ENCODE measurements at places on chromosomes 7 and 10.

GRCh38 chr10:14092799-14093198 is 237.9 kb downstream of the FRMD4A start:
- no peak for DNase-seq

DNA sequence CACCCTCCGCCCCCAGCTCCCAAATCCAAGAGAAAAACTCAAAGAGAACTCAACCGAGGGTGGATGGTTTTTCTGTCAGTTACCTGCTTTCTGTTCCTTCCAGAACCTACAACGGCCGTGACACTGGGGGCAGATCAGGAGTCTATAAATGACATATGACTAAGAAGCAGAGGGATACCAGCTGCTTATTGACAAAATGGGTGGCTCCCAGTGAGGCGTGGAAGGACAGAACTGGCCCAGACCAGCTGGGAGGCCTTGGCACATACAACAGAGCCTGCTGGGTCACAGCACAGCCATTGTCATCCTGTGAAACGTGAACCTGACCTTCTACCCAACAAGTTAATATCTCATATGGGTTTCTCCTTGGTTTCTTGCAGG is 84.3 kb upstream of the ADRB1 start:
- DNase-seq, result no peak

DNA sequence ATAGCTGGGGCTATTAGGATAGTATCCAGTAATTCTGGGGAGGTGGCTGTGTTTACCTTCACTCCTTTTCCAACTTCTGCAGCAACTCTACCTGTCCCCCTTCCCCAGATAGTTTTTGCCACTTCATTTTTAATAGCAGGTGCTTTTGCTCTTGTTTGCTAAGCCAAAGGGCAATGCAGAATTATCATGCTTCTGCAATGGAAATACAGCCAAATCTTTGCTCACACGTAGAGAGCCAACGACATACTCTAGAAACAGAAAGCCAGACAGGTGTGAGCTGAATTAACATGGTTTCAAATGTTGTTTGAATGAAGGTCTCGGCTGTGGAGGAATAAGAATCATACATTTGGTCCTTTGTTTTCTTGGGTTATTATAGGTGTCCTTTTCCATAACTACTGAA is 14.4 kb downstream of the PLEKHS1 start:
- no peak for DNase-seq

DNA sequence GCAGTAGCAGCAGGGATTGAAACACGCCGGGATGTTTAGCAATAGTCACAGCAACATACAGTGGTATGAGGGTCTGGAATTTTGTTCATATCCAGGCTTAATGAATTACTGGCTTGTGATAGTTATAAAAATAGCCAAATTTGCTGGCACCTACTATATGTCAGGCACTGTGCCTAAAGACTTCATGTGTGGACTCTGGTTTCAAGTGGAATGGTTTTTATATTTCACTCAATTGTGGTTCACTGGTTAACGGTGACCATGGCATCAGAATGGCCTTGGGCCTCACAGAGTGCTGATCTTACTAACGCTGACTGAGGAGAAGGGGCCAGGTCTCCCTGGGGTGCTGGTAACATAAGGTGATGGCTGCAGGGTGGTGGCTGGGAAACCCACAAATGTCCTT is 55.7 kb downstream of the CELF2 start:
- DNase-seq, result no peak

GRCh38 chr7:40356871-40357709 is 222.3 kb downstream of the SUGCT start:
- no peak for DNase-seq

Data from RWPE2 (cell line).